ENCODE measurements at places on chromosomes 1 and 21.

DNA sequence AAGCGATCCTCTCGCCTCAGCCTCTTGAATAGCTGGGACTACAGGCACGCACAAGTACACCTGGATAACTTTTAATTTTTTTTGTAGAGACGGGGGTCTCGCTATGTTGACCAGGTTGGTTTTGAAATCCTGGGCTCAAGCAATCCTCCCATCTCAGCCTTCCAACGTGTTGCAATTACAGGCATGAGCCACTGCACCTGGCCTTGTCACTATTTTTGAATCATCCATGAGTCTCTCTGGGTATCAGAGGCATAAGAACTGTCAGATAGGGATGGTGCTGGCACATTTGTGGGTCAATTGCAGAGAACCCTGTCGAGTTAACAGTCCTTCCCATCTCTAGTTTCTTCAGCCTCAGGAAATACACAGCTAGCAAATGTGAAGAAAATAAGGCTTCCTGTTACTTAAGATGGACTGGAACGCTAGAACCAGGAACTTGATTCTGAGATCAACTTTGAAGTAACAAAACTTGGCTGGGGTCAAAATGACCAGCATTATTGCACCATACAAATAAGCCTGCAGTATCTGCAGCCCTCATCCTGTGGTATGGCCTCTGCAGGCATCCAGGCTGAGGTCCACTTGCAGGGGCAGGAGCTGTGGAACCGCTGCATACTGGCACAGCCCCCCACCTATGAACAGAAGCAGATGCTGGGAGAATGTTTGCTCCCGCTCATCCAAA lies 124.3 kb upstream of the GADD45A start:
- no peak for DNase-seq

DNA sequence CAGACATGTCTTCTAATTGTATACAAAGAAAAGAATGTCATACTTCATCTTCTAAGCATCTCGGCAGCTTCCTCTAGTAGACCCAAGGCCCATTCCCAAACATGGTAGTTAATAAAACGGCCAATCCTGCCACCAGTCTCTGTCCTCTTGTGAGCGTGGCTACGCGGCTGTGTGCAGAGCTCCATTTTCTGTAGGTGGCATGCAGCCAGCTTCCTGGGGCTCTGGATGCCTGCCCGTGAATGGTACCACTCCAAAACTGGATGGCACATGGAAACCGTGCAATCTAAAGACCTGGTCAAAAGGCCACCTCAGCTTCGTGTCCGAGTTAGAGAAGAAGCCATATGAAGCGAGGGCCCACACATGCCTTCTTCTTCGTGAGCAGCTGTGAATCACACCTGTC lies 110.7 kb downstream of the SIPA1L2 start:
- DNase-seq: peak; percentile 67

DNA sequence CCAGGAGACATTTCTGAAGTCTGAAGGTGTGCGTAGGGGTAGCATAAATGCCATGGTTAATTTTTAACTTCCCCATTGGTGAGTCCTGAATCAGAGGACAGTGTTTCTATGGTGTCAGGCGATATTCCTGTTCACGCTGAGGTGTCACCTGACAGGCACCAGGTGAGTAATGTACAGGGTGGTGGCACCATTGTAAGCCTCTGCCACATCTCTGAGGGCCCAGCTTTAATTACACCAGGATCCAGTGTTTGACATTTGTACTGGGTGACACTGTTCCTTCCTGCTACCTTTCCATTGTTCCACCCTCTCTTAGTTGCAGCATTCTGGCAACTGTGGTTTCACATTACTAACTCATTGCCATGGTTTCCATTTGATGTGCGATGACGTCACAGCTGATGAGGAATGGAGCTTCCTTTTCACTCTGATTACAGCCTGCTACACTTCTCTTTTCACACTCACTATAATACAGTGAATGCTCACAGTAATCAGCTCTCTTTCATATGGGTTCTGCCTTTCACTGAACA lies 40.6 kb upstream of the MARK1 start:
- peak; percentile 72 for DNase-seq

- DNase-seq: no peak
These were observed 29.8 kb upstream of the FOXE3 start for GRCh38 chr1:47386268-47386667.

- no peak for DNase-seq
These were observed 88.6 kb upstream of the SLC35F3 start for GRCh38 chr1:233815865-233816264.

DNA sequence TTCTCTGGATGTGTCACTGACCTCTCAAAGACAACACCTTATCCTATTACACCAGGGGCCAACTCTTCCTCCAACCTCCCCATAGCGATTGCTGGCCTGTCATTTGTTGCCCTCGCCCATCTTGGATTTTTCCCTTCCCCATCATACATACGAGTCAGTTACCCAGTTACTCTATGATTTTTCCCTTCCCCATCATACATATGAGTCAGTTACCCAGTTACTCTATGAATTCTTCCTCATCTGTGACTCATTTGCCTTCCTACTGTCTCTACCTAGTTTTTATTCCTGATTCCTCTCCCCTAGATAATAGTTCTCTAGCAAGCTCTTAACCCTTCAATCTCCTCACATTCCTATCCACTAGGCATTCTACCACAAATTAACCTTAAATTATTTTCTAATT lies 178.8 kb downstream of the NR5A2 start:
- no peak for DNase-seq
